NCI-H510A treated with DMSO at 0.1 percent for 48 hours (cell line): ENCODE measurements at places on chromosomes 13 and 19.

DNA sequence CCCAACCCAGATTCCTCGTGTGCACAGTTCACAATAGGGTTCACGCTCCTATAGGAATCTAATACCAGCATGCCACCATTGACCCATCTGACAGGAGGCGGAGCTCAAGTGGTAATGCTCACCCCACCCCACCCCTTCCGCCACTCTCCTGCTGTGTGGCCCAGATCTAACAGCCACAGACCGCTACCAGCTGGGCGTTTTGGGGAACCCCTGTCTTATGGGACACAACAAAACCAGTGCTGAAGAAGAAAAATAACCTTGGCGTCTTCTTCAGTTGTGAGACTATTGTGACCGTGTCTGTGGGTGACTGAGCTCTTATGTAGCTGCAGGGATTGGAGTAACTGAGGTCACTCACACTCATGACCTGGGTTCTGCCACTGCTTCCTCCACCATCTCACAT lies 5.2 kb upstream of the OR10H1 start:
- DNase-seq = no peak

DNA sequence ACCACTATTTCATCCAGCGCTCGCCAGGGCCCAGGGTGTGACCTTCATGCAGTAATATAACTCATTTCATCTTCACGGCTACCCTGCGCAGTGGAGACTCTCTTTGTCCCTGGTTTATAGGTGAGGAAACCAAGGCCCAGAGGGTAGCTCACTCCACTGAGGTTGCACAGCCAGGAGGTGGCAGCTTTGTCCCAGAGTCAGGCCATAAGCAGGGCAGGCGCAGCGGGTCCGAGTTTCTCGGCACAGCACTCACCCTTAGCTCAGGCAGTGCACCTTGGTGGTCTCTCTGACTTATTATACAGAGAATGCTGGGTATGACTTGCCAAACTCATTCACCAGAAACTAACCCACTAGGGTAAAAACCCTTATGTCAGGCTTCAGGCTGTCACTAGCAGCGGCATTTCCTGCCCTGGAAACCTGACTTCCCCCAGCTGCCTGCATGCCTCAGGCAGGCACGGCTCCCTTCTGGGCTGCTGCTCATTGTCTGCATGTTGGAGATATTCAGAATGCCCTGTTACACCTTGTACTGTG lies 24.5 kb downstream of the PPP5C start:
- DNase-seq = no peak

GRCh38 chr19:17512574-17512939 lies 1.1 kb downstream of the PGLS start:
- DNase-seq = no peak

GRCh38 chr19:53147645-53148044 lies 11.2 kb downstream of the ZNF347 start:
- DNase-seq = no peak

DNA sequence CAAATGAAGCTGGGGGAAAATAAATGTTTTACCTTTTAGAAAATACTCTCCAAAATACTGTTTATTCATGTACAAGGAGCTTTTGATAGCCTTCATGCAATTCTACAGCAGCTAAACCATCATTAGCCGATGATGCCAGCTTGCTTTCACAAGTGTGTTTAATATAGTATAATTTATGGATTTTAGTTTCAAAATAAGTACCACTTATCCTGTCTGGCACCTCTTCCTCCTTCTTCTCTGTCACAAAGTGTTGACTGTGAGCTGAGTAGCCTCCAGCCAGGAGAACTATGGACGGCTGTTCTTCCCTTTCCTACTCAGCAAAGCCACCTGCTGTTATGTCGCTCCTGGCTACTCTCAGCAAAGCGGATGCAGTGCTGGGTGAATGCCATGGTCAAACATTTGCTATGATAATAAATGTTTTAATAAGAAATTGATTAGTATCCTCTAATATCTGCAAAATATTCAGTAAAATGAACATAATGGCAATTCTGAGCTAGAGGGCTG lies 238.2 kb downstream of the LIG4 start:
- DNase-seq = peak; percentile 91

- no peak for DNase-seq
Measured at GRCh38 chr19:11401808-11402543, 17.1 kb downstream of the RGL3 start.

DNA sequence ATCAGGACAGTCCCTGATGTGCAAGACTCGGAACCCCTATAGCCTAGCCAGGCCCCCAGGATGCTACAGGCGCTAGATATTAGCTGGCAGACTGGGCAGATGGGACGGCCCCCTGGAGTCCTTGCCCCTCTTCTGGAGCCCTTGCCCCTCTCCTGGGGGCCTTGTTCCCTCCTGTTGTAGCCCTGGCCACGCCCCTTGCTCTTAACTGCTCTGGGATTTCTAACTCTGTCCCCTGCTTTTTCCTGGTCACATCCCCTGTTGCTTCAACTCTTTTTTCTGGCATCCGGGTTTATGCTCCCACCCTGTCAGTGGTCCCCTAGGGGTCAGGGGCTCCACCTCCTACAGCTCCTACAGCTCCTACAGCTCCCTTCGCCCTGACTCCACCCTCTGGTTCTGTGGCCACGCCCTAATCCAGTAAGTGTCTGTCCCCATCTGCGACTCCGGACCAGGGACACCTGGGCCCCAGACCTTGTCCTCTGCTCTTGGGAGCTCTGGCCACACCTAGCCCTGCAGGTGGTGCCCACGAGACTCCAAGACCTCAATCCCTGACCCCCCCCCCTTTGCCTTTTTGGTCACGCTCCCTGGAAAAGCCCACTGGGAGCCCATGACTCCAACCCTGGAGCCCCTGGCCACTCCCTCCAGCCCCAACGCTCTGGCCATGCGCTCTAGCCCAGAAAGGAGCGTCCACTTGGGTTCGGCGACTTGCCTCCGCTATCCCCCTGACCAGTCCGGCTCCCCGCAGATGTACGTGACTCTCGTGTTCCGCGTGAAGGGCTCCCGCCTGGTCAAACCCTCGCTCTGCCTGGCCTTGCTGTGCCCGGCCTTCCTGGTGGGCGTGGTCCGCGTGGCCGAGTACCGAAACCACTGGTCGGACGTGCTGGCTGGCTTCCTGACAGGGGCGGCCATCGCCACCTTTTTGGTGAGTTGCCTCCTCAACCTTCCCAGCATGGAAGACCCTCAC lies 6.8 kb downstream of the PLPPR2 start:
- no peak for DNase-seq

GRCh38 chr13:27267596-27267995 lies 3.0 kb upstream of the RASL11A start:
- DNase-seq = no peak

DNA sequence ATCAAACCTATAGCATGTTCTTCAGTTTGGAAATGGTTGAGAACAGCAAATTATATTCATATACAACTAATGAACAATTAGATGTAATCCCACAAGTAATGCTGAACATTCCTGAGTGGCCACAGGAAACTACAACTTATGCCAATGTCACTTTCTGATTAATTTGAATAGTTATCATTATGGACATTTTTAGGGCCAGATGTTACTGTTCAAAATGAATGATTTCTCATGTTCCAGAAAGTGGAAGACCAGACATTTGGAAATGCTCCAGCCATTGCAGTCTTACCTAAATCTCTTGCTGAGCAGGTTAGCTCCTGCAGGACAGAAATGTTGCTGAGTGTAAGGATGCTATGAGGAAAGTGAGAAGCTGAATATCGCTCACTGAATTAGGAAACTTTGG lies 819.8 kb downstream of the PCDH9 start:
- DNase-seq = no peak

- no peak for DNase-seq
Measured at GRCh38 chr19:20028611-20029010, 10.7 kb downstream of the ZNF682 start.

DNA sequence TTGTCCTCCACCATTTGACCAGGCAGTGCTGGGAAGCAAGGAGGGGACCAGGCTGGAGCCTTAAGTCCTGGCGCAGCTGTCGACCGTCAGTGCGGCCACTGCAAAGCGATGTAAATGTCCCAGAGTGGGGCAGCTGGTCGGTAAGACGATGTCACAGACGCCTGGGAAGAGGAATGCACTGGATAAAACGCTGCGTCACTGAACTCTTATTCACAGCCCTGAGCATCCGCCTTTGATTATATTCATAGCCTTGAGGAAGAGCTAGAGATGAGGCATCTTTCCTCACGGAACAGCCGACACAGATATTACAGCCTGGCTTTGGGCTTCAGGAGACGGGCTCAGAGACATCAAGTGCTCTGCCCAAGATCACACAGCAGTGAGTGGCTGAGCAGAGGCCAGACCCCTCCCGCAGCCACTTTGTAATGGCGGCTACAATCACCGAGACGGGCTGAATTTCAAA lies 17.6 kb upstream of the TUBGCP3 start:
- no peak for DNase-seq

- DNase-seq = no peak
Measured at GRCh38 chr19:16234552-16235445, 37.1 kb downstream of the AP1M1 start.

DNA sequence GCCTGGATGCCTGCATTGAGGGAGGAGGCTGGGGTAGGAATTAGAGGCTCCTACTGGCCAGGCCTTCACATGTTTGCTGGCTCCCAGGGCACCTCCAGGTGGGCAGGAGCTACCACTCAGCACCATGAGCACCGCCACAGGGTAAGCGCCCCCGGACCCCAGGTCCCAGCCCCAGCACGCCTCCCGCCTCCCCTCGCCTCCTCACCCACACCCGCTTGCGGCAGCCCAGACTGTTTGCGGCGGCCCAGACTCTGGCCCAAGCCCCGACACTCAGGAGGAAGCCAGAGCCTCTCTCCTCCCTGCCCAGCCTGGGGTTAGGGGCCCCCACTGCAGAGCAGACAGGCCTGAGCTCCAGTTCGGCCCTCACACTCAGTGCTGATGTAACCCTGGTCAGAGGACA lies 652 bp downstream of the EPS8L1 start:
- no peak for DNase-seq

- no peak for DNase-seq
Measured at GRCh38 chr19:22257916-22258315, 28.3 kb upstream of the ZNF729 start.

DNA sequence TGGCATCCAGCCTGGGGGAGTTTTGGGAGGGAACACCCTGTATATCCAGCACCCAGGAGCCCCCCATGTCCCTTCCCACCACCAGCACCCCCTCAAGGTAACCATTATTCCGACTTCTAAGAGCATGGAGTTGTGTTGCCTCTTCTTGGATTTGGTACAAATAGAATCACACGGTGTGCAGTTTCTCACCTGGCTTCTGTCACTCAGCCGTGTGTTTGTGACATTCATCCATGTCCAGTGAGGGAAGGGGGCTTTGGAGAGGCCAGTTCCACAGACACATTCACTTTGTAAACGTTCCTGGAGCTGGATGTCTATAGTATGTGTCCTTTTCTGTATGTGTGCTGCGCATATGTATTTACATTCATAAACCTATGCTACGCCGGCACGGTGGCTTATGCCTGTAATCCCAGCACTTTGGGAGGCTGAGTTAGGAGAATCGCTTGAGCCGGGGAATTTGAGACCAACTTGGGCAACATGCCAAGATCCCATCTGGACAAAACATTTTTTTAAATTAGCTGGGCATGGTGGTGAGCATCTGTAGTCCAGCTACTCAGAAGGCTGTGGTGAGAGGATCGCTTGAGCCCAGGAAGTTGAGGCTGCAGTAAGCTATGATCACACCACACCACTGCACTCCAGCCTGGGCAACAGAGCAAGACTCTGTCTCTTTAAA lies 36.6 kb downstream of the MYH14 start:
- DNase-seq = no peak

GRCh38 chr13:99144306-99144705 lies 56.3 kb upstream of the UBAC2 start:
- no peak for DNase-seq

DNA sequence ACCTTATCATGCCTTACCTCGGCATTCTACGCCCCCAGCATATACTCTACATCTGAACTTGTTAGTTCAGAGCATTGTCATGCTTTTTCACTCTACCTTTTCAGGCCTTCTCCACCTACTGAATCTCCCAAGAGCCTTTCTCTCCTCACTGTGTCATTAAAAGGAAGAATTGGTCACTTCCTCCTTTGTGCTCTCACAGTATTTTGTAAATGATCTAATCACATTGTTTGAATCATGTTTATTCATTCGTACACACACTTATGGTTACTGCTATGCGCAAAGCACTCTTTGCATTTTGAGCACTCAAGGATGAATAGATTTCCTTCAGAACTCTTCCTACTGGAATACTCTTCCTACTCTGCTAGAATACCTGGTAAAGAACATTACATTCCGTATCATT lies 15.8 kb upstream of the ELF1 start:
- DNase-seq = no peak

DNA sequence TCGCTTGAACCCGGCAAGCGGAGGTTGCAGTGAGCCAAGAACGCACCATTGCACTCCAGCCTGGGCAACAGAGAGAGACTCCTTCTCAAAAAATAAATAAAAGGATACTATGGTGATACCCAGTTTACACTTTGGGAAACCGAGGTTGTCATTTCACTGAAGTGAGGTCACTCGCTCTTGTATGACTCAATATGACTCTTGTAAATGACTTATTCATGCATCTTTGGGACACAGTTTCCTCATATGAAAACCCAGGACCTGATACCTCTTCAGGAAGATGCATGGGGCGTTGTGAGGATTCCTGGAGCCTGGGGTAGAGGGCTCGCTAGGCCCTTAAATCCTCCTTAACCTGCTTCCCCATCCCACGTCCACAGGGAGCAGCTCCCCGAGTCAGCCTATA lies 4.5 kb downstream of the PSMD8 start:
- DNase-seq = no peak

GRCh38 chr19:18446811-18447359 lies 9.0 kb upstream of the ISYNA1 start:
- DNase-seq = no peak

DNA sequence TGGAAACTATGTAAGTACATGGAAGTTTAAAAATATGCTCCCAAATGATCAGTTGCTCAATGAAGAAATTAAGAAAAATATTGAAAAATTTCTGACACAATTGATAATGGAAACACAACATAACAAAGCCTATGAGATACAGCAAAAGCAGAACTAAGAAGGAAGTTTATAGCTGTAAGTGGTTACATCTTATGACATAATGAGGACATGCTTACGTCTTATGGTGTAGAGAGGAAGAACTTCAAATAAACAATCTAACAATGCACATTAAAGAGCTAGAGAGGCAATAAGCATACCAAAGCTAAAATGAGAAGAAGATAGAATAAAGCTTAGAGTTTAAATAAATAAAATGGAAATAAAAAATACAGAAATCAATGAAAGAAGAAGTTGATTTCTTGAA lies 50.0 kb upstream of the CEACAM21 start:
- DNase-seq = no peak

- no peak for DNase-seq
Measured at GRCh38 chr13:96963786-96964475, 30.3 kb downstream of the OXGR1 start.

GRCh38 chr13:30845297-30846214 lies 60.5 kb upstream of the MEDAG start:
- DNase-seq = no peak

GRCh38 chr13:104996022-104996421 lies 1539.4 kb downstream of the EFNB2 start:
- DNase-seq = no peak

GRCh38 chr13:22198641-22199217 lies 527.9 kb downstream of the FGF9 start:
- no peak for DNase-seq

DNA sequence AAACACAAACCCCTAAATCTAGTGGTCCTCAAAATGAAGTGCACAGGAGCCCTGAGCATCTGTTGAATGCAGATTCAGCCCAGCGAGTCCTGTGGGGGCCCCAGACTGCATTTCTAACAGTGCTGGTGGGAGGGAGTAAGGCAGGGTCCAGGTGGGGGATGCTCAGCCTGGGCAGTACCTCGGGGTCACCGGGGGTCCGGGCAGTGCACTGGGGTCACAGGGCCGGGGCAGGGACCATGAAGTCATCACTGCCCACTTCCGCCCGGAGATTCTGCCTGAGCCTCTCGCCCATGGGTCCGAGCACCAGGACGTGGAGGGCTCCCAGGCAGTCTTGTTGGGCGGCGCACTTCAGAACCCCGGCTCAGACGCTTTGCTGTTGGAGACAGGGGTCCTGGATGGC lies 838 bp upstream of the ATP4B start:
- DNase-seq = no peak
